SK-N-MC (cell line): ENCODE measurements at places on chromosomes 3 and 15.

- no peak for DNase-seq
These were observed 27.2 kb upstream of the POMGNT2 start for GRCh38 chr3:43132870-43133636.

- no peak for DNase-seq
These were observed 15.5 kb downstream of the ATG3 start for GRCh38 chr3:112546216-112546759.

DNA sequence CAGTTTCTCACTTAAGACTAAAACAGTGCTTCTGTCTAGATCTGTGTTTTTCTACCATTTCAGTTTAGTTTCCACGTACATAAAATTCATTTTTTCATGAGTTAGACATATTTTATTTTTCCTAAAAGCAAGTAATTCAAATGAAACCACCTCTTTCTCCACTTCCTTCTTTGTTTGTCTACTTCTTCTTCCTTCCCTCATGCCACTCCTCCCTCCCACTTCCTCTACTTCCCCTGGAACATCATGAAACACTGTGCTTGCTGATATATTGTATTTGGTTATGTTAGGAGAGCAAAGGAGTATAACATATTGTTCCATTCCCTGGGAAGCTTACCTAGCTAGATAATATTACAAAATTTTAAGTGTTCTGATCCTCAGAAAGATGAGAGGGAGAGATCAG, 36.7 kb upstream of the GOLGA8B start:
- DNase-seq: no peak

- no peak for DNase-seq
These were observed 148.8 kb upstream of the TRIM42 start for GRCh38 chr3:140529096-140529495.
